Aorta (tissue), 5 donors: ENCODE measurements at places on chromosomes 12 and 14. TPM values are rescaled to one million over a fixed set of nuclear protein-coding genes. Genes with fewer than 3 reads are reported as not detected.

- DNase-seq, result no peak
Observed at GRCh38 chr12:112738531-112738930, 53.0 kb upstream of the RPH3A start.

GRCh38 chr12:97471194-97471593 lies 8.6 kb downstream of the RMST start:
- no peak for DNase-seq

DNA sequence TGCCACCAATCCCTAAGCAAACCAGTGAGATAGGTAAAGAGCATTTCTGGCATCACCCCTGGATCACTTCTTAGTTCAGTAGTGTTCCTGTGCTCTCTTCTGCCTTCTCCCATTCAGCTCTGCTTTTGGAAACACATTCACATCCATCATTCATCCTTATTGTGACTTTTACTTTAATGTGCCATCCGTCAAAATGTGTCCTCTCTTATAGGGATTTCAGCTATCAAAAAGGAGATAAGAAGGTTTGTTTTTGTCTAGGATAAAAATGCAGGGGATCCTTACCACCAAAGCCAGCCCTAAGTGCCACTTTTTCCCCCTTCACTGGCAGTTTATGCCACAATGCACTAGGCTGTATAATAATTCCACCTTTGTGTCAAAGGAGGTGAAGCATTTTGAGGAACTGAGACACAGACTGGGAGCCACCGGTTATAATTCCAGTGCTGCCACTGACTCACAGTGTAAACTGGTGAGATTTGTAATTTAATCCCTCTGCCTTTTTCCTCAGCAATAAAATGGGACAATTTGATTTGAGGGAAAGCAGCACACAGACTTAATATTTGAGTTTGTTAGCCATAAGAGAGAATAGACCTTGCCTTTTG lies 158.6 kb downstream of the PAX9 start:
- DNase-seq, result no peak

GRCh38 chr12:123645878-123646277 lies 12.2 kb downstream of the GTF2H3 start:
- no peak for DNase-seq

TMTC1 gene
- total RNA-seq, result 69.4 TPM
